Retina (tissue), 1 donor: ENCODE measurements at places on chromosomes 12 and 14.

DNA sequence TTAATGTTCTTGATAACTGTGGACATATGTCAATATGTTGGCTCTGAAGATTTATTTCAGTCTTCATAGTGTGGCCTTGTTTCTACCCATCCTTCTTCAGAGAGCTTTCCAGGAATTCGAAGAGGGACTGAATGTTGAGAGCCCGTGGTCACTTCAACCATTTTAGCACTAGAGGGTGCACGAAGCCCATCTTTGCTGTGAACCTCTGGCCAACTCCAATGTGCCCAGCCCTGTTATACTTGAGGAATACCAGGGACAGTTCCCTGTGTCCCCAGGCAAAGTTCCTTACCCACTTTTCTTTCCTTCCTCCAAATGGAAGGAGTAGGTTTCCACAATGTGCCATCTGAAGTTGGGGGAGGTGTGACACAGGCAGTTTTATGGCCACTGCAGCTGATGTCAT is 603.5 kb downstream of the RPL10L start:
- DNase-seq = no peak

GRCh38 chr14:51069055-51069454 is 25.9 kb downstream of the TRIM9 start:
- DNase-seq = no peak

- DNase-seq = no peak
Observed at GRCh38 chr12:60693019-60693626, 1097.3 kb downstream of the SLC16A7 start.

DNA sequence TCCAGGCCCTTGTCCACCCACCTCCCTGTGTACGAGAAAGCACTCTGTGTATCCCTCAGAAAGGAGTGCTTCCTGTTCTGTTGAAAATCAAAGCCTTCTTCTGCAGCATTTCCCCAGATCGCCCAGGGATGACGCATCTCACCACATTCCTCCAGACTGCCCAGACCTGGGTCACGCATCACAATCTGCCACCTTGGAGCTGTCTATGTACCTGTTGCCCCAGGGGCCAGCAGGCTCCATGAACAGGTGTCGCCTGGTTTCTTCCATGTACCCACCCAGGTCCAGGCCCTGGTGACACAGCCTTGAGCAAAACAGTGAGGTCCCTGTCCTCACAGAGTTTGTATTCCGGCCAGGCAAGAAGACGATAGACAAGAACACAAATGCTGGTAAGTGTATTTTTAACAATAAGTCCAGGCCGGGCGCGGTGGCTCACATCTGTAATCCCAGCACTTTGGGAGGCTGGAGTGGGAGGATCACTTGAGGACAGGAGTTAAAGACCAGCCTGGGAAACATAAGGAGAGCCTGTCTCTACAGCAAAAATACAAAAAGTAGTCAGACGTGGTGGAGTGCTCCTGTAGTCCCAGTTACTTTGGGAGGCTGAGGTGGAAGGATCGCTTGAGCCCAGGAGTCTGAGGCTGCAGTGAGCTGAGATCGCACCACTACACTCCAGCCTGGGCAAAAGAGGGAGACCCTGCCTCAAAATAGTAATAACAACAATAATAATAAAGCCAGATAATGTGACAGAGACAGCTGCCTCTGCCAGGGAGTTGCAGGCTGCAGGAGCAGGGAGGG is 6.8 kb upstream of the PPP1R13B start:
- DNase-seq = no peak

GRCh38 chr12:10750385-10750727 is 27.2 kb upstream of the YBX3 start:
- no peak for DNase-seq
